ENCODE measurements at places on chromosomes 4 and X.

GRCh38 chr4:2962614-2963174 lies 512 bp downstream of the NOP14 start:
- DNase-seq: no peak

DNA sequence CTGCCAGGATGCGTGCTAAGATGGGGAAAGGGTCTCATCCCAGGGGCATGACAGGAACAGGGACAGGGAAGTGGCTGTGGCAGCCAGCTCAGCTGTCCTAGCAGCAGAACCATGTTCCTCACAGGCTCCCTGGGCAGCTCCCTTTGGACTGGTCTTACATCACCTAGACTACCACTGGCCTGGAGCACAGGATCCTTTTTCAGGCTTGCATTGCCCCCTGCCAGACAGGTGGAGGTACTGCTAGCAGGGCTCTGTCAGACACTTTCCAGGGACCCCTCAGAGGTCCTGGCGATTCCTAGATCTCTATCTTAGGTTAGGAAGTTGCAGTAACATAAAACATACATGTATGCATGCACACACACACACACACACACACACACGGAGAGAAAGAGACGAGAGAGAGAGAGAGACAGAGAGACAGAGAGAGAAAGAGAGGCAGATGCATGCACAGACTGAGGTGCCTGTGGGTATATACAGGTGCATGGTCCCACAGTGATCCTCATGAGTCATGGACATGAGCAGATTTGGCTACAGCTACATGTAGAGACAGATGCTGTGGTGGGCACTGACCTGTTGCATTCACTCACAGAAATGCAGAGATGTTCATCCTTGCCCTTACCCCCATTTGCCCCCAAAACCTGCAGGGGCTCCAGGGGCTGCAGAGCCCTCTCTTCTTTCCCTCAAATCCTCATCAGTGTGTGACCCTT lies 63.6 kb downstream of the STARD8 start:
- DNase-seq: no peak

GRCh38 chr4:103757631-103758030 lies 37.8 kb upstream of the TACR3 start:
- no peak for DNase-seq

- DNase-seq: no peak
These were observed 201.3 kb upstream of the CPEB2 start for GRCh38 chr4:14800977-14801376.

DNA sequence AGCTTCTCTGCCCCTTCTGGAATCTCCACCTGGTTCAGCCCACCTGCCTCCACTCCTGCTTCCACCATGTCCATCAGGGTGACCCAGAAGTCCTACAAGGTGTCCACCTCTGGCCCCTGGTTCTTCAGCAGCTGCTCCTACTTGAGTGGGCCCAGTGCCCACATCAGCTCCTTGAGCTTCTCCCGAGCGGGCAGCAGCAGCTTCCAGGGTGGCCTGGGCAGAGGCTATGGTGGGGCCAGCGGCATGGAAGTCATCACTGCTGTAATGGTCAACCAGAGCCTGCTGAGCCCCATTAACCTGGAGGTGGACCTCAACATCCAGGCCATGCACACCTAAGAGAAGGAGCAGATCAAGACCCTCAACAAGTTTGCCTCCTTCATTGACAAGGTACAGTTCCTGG lies 74.4 kb upstream of the ZXDA start:
- DNase-seq: no peak

GRCh38 chr4:123783921-123784320 lies 387.3 kb downstream of the SPRY1 start:
- DNase-seq: no peak

GRCh38 chr4:153781717-153782416 lies 7.0 kb downstream of the SFRP2 start:
- DNase-seq: no peak

GRCh38 chrX:70769659-70770227 lies 138.8 kb downstream of the TEX11 start:
- DNase-seq: no peak

- no peak for DNase-seq
These were observed 103.5 kb upstream of the STOX2 start for GRCh38 chr4:183801457-183802165.

DNA sequence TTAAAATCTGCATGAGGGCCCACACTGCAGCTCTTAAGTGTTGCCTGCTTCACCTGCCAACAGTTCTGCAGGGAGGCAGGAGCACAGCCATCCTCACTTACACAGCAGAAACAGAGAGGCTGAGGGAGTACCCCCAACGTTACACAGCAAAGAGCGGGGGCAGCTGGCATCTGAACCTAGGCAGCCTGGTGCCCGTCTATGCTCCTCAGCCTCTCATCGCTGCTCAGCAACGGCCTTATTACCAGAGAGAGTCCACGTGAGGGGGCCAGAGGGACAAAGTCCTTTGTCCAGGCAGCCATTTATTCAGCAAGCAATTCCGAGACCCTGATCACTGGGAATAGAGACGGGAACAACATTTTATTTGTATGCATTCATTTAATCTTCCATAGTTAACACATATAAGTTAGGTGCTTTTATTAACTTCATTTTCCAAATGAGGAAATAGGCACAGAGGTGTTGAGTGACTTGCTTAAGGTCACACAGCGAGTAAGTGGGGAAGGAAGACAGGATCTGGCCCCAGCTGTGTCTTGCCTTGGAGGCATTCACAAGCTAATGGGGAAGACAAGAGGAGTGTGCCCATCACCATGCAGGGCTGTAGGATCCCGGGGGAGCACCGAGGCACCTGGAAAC lies 52.2 kb upstream of the SORCS2 start:
- no peak for DNase-seq

GRCh38 chr4:180695851-180696250 lies 1547.4 kb upstream of the TENM3 start:
- DNase-seq: no peak

DNA sequence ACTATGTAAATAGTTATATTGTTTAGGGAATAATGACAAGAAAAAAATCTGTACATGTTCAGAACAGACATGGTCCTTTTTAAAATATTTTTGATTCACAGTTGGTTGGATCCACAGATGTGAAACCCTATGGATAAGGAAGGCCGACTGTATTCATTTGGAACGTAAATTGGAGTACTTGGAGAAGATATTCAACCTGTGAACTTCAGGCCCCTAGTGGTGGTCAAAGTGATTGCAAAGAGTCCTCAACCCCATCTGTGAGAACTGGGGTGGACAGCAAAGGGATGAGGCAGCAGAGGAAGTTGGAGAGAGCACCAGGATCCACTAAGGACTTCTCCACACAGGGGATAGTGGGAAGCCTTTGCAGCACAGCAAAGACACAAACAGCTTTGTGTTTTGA lies 6.2 kb upstream of the CXCL13 start:
- DNase-seq: no peak

DNA sequence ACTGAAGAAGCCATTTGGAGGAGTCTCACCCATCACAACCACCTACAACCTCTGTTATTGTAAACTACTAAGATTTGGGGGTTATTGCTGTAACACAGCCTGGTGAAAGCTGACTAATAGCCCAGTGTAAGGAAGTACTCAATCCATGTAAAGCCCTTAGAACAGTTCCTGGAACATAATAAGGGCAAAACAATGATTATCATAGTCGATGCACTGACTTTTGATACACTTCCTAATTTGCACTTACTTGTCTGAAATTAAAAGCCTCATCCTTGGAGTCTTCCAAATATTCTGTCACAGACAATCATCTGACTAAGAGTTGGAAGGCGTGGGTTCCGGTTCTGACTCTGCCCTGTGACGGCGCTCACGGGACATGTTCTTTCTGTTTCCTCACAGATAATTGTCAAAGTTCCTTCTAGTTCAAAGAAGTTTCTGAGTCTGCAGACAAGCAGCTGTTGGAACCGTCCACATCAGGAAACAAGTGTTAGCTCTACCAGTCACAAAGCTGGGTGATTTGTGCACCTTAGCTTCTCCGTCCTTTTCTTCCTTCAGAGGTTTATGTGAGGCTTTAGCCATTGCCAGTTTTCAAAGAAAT lies 33.4 kb upstream of the RASGEF1B start:
- peak; percentile 23 for DNase-seq

GRCh38 chr4:20890761-20891160 lies 190.5 kb downstream of the PACRGL start:
- no peak for DNase-seq

DNA sequence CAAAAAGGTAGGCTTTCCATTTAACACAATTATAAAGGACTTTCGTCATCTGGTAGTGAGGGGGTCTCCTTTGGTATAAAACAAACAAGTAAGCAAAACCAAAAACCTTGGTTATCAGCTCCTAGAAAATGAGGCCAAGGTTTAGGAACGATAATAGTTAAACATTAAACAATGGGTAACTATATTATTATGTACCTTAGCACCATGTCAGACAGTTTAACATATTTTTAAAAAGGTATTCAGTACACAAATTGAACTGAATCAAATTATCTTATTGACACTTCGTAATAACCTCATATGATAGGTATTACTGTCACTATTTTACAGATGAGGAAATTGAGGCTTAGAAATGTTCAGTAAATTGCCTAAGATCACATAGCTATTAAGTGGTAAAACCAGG lies 32.1 kb upstream of the RAB9B start:
- no peak for DNase-seq

DNA sequence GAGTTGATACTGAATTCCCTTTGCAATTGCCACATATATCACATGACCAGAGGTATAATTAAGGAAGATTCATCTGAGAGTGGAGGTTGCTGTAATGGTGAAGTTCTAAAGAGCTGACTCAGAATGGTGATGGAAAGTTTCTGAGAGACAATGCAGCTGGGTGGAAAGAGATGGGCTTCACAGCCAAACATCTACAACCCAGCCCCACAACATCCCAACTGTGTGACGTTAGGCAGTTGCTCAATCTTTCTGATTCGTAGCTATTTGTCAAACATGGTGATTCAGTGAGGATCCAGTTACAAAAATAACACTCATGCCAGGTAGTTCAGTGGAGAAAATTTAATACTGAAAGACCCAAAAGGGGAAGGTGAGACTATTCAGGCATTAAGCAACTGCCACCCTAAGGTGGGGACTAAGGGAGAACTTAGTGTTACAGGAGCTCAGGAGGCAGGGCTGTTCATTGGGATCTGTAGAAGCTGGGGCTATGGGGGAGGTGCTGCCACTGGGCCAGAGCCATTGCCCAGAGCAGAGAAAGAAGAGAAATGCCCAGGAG lies 6.9 kb upstream of the AFF1 start:
- DNase-seq: no peak

DNA sequence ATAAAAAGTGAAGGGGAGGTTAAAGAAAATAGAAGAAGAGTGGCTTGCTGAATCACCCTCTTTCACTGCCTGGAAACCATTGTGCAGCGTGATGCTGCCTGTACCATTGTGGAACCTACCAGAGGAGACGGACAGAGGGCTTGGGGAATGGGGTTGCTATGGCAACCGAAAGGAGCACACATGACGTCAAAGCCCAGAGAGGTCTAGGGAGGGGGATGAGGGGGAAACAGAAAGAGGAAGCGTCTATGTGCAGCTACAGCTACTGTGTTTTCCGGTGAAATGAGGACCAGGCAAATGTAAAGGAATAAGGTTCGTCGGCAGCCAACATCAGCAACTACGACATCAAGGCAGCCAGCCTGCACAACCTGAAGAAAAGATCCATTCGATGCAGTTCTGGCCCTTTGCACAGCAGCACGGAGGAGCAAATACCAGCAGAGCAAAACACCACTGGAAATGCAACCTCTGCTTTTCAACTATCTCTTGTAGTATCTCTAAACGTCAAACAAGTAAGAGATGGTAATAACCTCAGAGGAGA lies at the start of gene MAPK10:
Gene MAPK10 (minus strand): TSS at position 110 of the 535 bp plus-strand sequence.
- peak; percentile 29 for DNase-seq

- DNase-seq: no peak
These were observed 235.3 kb downstream of the TENM3 start for GRCh38 chr4:182478475-182478874.
